ENCODE measurements at places on chromosomes 5 and 9.

DNA sequence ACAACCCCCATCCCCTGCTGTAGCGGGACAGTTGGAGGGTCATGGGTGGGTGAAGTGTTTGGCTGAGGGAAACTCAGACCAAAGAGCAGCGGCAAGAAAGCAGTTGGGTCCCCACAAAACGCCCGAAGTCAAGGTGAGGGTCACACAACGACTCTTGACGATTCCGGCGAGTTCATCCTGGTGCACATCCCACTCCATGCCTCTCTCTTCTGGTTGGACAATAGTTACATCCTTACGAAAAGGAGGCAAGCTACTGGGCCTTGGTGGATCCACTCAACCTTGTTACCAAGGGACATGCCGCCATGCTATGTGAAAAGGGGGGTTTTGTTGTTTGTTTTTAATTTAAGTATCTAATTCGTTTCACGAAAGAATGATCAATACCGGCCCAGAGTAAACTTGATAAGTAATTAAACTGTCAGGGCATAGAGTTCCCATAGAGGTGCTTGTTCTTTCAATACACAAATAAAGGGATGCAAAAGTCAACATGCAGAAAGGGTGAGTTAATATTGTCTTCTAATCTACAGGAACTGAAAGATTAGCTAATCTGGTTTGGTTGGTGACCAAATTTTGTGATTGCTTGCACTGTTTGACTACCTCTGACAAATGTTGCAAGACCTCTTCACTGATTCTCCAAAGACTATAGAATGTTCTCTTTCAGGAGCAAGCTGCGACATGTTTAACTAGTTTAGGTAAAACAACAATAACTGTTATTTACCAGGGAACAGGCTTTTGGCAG, 732 bp upstream of the SMIM15 start:
- DNase-seq: peak; percentile 60

DNA sequence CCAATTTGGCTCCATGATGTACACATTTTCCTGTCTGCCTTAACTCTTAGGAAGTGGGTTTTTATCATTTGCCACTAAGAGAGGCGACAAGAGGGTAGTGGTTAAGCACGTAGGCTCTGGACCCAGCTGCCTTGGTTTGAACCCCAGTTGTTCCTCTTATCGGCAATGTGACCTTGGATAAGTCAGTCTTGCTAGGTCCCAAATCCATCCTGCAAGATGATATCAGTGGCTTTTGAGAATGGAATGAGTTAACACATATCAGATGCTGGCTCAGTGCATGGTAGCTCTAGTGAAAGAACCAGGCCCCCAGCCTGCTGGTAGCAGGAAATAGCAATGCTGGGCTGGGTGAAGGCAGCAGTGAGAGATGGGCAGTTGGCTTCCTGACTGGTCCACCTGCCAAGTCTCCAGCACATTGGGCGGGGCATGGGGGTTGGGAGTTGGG, 72.5 kb downstream of the STK10 start:
- DNase-seq: no peak

- DNase-seq: no peak
These were observed 245.6 kb downstream of the LURAP1L start for GRCh38 chr9:13020146-13021040.

DNA sequence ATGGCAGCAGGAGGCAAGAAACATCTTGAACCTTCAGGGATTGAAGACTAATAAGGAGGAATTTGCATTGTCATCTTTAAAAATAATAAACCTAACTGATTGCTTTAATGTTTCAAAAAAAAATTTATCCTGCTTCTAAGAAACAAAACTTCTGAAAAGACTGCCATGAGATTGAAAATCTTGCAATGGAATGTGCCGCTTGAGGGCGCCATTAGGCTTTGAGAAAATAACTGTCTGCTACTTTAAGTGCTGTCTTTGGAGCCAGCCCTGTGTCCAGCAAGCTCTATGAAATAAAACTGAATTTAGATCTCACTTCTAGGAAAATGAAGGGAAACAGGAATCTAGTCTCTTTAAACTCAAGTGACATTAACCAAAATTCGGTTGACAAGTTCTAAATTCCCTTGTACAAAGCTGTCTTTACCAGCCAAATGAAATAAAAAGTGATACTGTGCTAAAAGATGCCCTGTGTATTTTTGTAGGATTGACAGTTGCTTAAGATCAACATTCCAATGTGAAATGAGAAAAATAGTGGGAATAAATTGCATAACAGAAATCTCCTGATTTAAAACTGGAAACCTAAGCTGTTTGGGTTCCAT, 79.4 kb downstream of the ESM1 start:
- peak; percentile 60 for DNase-seq

GRCh38 chr9:6619909-6620308, 25.6 kb downstream of the GLDC start:
- peak; percentile 47 for DNase-seq

GRCh38 chr5:124876983-124877382, 130.5 kb upstream of the ZNF608 start:
- DNase-seq: no peak

GRCh38 chr5:158313027-158313732, 454.2 kb upstream of the CLINT1 start:
- DNase-seq: no peak

GRCh38 chr5:91690921-91691320, 307.8 kb upstream of the ARRDC3 start:
- no peak for DNase-seq

- no peak for DNase-seq
These were observed 277.1 kb downstream of the NR3C1 start for GRCh38 chr5:143126174-143127019.

DNA sequence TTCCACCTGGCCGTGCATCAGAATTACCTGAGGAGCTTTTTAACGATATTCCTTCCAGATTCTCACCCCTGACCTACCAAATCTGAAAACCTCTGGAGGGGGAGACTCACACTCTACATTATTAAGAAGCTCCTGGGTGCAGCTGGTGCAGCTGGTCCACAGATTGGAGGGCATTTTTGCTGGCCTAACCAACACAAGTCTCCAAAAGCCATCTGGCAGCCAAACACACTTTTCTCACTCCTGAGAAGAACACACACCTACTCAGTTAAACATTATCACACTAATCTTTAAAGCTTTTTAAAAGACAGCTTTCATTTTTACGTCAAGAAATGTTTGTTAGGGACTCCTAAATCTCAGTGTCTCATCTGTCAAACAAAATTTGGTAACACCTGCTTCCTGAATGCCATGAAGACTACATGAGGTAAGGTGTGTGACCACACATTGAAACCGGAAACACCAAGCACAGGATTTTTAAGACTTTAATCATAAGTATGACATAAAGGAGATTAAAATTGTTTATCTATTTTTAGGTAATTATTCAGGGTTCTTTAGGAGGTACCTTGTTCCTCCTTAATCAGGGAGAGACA, 14.2 kb upstream of the PTPN3 start:
- peak; percentile 20 for DNase-seq

GRCh38 chr5:42828671-42829070, 17.0 kb upstream of the SELENOP start:
- no peak for DNase-seq

DNA sequence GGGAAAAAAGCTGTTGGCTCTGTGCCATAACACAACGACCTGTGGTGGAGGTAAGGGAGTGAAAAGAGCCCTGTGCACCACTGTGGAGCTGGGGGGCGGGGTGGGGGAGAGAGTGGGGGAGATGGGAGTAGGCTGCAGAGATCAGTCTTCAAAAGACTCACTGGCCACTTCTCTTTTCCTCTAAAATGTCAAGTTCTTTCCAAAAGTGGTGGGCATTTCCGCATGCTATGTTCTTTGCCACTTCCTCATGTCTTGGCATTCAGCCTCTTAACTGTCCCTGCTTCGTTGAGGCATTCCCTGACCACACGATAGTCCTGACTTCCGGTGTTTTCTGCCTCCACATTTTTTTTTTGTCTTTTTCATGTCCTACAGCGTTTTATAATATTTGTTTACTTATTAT, 2.4 kb upstream of the PPP2R2B start:
- no peak for DNase-seq

Measured in NCI-H82 (cell line).